ENCODE measurements at places on chromosomes 5 and 9. TPM values are rescaled to one million over a fixed set of nuclear protein-coding genes. Genes with fewer than 3 reads are reported as not detected.

GRCh38 chr9:95185956-95186355 lies 131.6 kb downstream of the FANCC start:
- DNase-seq, result no peak

TRIM36 gene
- 6.4 TPM for total RNA-seq

GRCh38 chr5:7770436-7770835 lies 80.5 kb downstream of the CFAP90 start:
- DNase-seq, result no peak

ANKRD34B gene
- not detected for total RNA-seq

GRCh38 chr9:86253577-86253976 lies 5.9 kb downstream of the C9orf153 start:
- DNase-seq, result no peak

C5orf46 gene
- not detected for total RNA-seq
